ENCODE measurements at places on chromosomes 11 and 22.

- no peak for DNase-seq
Observed at GRCh38 chr22:23485490-23485889, 94.6 kb downstream of the IGLL1 start.

- no peak for DNase-seq
Observed at GRCh38 chr22:37235897-37236607, 8.0 kb downstream of the RAC2 start.

DNA sequence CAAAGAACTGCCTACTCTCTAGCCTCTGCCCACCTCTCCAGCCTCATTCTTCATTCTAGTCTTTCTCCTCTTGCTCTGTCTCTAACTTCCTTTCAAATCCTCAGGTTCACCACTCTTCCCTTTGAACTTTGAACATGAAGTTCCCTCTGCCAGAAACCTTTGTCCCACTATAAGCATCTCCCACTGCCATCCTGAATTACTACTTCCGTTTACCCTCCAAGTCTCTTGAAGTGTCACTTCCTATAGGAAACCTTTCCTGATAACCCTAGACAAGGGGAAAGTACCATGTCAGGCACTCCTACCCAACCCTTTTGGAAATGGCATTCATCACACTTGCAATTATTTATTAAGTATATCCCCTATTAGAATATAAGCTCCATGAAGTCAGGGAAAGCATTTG lies 3.1 kb downstream of the RAB30 start:
- DNase-seq, result no peak

DNA sequence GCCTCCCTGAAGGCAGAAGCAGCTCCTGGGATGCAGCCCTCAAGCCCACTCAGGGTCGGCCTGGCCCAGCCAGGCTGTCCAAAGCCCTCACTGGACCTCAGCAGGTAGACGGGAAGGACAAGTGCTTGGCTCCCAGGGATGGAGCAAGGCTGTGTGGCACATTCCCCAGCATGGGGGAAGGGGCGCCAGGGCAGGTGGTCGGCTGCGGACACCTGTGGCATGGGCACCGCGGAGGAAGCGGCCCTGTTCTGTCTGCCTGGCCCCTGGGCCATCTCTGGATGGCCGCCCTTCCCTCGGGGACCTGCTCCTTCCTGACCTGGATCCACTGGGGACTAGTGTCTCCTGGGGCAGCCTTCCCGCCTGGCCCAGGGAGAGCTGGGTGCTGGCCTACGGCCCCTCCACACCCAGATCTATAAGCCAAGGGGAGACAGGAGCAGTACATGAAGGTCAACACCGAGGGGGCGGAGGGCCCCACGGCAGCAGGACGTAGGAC lies 26.0 kb downstream of the CHID1 start:
- DNase-seq, result no peak

DNA sequence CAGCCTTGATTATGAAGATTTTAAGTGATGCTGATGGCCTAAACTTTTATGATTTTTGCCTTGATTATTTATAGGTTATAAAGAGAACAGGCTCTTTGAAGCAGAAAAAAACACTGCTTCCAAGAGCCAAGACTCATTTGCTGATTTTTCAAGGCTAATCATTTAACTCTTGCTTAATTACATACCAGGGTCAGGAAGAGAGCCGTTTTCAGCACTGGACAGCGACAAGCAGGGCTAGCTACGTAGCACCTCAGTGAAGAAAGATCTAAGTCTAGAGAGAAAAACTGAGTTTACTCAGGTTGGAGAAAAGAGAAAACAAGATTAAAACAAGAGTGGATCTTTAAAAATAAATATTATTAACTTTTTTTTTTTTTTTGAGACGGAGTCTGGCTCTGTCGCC lies 615.4 kb upstream of the B3GAT1 start:
- peak; percentile 30 for DNase-seq

DNA sequence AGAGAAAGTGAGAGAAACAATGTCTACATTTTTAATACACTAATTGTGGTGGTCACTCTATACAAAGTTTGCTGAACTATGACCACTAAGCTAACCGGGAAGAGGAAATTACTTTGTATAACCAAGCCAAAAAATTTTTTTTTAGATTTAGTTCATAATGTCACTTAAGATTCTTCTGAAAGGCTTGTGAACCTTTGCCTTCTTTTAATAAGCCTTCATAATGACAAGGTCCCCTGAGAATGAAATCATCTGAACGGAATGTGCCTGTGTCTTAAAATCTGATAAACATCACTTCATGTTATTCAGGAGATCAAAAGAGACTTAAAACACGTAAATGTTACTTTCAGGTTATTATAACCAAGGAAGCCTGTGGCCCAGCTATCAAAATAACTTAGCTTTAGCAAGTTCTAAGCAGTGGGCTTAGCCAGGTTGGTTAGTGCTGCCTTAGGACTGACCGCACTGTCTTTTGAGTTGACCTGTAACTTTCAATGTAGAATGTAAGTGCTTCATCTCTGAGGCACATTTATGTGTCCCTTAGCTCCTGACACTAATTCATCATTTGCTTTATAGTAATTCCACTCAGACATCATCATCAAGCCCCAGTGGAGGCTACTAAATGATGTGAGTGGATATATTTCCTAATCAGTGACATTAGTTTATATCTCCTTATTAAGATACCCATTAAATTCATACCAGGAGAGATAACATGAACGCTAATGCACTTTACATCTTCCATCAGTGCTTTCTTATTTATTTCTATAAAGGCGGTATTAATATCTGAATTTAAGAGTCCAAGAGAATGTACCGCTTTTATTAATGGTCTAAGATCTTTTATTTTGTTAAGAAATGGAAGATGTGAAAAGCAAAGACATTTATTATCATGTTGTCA lies 122.5 kb downstream of the WNT11 start:
- peak; percentile 47 for DNase-seq

GRCh38 chr11:25453471-25453870 lies 878.5 kb upstream of the ANO3 start:
- no peak for DNase-seq
